ENCODE measurements at places on chromosomes 12 and 14.

- no peak for DNase-seq
Measured at GRCh38 chr12:45833401-45833800, 103.9 kb downstream of the ARID2 start.

DNA sequence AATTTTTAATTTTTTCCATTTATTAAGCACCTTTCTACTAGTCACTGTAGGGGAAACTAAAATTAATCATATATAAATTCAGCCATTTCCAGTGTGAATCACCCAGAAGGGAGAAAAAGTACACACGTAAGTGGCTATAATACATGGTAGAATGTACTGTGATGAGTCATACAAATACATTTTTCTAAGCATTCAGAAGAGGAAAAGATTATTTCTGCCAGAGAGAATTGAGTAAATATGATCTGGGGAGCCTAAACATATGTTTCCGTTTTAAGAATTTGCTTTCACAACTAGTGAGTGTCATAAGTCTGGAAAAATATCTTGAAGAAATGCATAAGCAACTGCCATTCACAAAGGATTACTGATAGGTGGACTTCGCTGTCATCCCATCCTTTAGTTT, 102.8 kb downstream of the TGFB3 start:
- no peak for DNase-seq

DNA sequence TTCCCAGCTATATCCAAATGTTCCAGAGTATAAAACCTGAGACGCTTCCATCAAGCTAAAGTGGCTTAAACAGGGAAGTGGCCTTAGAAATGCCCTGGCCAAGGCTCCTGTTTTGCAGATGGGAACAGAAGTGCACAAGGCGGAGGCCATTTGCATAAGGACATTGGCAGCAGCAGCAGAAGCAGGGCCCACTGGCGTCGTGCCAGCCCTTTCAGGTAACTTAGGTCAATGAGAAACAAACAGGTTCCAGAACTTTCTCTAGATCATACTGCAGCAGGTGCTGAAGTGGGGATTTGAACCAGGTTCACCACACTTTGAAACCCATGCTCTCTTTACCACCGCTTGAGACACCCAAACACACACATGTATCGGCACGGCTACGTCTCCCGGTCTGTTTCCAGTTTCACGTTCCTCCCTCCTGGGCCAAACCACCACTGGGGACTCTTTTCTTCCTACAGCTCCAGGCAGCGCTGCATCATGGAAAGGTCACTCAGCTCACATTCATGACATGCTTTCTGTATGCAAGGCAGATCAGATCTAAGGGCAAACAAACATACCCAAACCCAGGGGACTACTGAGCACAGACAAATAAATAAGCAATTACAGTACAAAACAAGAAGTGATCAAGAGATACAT, 46.0 kb upstream of the PLEKHG6 start:
- no peak for DNase-seq

DNA sequence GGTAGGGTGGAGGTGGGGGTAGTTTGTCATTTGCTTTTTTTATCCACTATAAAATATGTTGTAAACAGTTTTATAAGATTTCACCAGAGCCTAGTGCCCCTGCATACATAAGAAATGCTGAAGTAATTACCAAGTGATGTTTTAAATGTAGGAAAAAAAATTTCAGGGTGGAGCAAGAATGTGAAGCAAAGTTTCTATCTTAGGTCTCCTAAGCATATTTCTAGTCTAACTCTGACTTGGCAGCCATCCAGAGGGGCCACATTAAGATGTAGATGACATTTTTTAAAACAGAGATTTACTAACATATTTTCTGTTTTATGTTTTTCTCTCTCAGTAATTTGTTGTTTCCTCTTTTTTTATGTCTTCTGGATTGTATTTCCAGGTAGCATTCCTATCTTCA, 15.8 kb upstream of the KRAS start:
- no peak for DNase-seq

DNA sequence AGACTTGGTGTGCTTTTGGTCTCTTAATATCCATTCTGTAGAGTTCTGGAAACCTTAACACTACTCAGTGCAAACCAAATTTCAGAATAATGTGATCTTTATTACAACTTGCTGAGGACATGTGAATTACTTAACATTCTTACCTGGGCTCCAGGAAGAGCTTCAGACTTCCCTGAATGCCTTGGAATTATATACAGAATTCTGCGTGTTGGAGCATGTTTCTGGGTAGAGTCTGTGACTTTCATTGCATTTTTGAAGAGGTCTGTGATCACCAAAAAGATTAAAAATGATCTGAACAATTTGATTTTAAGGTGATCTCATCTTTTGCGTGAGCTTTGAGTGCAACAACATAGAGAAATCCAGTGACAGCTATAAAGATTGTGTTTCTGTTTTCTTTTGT, 35.4 kb downstream of the ZDHHC17 start:
- no peak for DNase-seq

GRCh38 chr12:71142016-71142415, 15.8 kb downstream of the TSPAN8 start:
- no peak for DNase-seq

DNA sequence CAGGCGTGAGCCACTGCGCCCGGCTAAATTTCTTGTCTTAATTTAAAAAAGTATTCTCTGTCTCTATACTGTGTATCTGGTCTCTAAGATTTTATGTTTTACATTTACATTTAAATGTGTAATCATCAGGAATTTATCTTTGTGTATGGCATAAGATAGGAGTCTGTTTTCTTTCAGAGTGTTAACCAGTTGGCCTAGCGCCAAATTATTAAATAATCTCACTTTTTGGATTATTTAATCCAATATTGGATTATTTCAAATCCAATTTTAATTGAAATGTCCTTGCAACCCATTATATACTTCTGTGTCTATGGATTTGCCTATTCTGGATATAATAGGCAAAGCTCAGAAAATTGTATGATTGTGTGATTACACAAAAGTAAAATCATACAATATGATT, 45.0 kb downstream of the BAZ2A start:
- DNase-seq, result no peak

DNA sequence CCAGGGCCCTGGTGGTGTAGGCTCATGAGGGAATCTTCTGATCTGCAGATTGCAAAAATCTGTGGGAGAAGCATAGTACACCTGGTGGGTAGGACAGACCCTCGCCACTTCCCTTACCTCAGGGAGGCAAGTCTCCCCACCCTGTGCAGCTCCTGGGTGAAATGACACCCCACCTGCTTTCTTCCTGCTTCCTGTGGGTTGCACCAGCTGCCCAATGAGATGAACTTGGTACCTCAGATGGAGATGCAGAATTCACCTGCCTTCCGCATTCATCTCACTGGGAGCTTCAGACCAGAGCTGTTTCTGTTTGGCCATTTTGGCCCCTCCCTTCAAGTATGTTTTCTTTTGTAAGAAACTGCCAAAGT, 4.7 kb downstream of the CLEC2D start:
- no peak for DNase-seq

DNA sequence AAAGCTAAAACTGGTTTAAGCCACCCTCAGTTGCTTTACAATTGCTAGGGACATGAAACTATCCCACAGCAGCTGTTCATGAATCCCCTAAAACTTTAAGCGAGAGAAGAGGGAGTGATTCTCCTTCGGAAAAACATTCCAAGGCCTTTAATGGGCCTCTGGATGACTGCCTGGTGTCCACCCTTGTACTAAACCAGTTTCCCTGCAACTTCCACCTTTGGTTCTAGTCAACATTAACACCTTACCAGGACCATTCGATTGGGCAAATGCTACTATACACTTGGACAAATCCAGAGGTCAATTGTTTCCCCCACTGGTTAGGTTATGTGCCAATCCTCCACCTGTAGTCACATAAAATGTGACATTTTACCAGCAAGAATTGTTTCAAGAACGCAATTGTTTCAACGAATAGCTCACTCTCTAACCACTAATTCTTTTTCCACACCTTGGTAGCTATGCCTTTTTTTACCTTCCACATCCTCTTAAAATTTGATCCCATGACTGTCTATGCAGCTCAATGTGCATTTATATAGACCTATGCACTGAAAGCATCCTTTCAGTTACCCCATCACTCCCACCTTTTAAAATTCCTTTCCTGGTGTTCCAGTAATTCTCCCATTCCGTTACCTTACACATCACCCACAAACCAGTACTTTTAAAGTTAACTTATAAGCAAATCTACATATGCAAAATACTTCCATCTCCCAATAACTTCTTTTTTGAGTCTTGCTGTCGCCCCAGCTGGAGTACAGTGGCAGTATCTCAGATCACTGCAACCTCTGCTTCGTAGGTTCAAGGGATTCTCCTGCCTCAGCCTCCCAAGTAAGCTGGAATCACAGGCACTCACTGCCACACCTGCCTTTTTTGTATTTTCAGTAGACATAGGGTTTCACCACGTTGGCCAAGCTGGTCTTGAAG, 3.6 kb downstream of the UBC start:
- DNase-seq, result no peak

- no peak for DNase-seq
Measured at GRCh38 chr12:73678335-73678734, 859.3 kb upstream of the ATXN7L3B start.

- DNase-seq, result no peak
Measured at GRCh38 chr14:74562515-74563232, 49.4 kb downstream of the LTBP2 start.

DNA sequence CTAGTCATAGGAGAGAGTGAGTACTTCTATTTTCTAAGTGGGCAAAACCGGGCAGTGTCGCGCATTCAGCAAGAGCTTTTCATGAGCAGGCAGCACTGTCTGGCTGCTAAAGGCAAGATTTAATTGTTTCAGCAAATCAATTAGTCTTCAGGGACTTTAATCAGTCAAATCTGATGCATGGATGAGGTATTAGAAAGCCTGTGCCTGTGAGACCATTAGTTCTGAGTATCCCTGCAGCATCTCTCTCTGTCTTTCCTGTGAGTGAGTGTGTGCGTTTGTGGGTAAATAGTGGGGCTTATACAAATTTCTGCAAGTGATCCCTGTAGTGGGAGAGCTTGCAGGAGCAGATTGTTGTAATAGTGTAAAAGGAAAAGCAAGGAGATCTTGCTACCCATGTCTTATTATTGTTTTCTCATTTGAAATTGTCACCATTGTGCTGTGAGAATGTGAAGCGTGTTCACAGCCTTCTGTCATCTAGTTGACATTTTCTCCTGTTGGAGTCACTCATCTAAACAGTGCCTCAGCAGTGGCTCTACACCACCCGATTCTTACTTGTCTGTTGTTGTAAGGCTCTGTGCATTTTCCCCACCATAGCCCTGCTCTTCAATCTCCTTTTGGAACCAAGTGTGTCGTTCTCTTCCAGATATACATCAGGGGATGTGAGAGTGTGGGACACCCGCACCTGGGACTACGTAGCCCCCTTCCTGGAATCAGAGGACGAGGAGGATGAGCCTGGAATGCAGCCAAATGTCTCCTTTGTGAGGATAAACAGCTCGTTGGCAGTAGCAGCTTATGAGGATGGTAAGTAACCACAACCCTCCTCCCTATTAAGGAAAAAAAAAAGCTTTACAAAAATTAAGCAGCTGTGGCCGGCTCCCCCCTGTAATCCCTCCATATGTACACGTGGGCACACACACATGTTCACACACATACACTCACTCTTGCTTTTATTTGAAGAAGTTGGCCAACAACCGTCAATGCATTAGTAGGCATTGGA, 53.6 kb downstream of the FBXW8 start:
- peak; percentile 24 for DNase-seq

- DNase-seq, result peak; percentile 70
Measured at GRCh38 chr14:58639842-58640484, 2.2 kb downstream of the DACT1 start.

All from NCI-H2227 treated with DMSO at 0.1 percent for 48 hours (cell line).